Stimulated activated CD4-positive, alpha-beta T cell treated with anti-CD3 and anti-CD28 coated beads, Interleukin-1b, Interleukin-23, amount 100 ng/mL, for 1 hour (primary cell): ENCODE measurements at places on chromosomes 4 and X.

- DNase-seq = no peak
Measured at GRCh38 chrX:2243913-2244460, 256.8 kb downstream of the DHRSX start.

DNA sequence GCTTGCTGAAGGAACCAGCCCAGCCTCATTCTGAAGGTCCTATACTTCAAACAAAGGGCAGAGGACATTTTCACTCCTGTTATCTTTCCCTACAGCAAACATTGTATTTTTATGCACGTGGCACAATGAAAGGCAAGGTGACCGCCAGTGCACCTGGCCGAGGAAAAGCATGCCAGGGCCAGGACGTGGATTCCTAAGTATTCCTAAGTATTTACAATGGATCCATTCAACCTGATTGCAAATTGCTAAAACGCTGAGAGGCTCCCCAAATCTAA, 127.9 kb upstream of the FTHL17 start:
- no peak for DNase-seq

GRCh38 chrX:22575161-22575845, 302.6 kb downstream of the CBLL2 start:
- DNase-seq = no peak

GRCh38 chrX:54043541-54044125, 640 bp downstream of the PHF8 start:
- peak; percentile 9 for DNase-seq

GRCh38 chr4:48431401-48431800, 51.7 kb upstream of the SLC10A4 start:
- DNase-seq = no peak
